ENCODE measurements at places on chromosomes 4 and X.

GRCh38 chr4:2304321-2304876, 42.5 kb upstream of the MXD4 start:
- peak; percentile 20 for DNase-seq

GRCh38 chrX:18424482-18425198, 768 bp upstream of the CDKL5 start:
- DNase-seq, result no peak

- DNase-seq, result no peak
These were observed 67.3 kb downstream of the SLC34A2 start for GRCh38 chr4:25722964-25723363.

DNA sequence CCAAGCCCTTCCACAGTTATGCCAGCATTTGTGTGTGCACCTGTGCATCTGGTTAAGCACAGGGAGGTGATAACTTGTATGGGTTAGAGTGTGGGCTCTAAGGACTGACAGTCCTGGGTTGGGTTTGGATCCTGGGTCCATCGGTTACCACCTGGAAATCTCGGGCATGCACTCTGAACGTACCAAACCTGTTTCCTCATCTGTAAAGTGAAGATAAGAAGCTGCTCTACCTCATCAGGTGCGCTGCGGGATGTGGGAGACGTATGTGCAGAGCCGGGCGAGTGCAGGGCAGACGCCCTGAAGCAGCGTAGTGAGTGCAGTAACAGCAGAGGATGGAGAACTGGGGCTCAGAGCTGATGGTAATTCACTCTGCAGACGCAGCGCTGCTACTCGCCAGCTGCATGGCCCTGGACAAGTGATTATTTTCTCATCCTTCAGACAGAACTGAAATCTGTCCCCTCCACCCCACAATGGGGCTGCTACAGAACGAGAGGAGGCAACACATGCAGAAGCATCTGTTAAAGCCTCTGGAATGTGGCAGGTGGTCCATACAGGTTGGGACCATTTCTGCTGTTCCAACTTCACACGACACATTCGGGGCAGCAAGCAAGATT, 64.4 kb downstream of the HADH start:
- DNase-seq, result no peak

GRCh38 chrX:78314561-78314960, 12.8 kb downstream of the CYSLTR1 start:
- no peak for DNase-seq

- DNase-seq, result peak; percentile 82
These were observed at the start of gene ZNF630 for GRCh38 chrX:48071064-48071985. TSS of gene ZNF630 (minus strand) at chrX:48071640. CDS start at chrX:48066886, 4,754 bp downstream.

DNA sequence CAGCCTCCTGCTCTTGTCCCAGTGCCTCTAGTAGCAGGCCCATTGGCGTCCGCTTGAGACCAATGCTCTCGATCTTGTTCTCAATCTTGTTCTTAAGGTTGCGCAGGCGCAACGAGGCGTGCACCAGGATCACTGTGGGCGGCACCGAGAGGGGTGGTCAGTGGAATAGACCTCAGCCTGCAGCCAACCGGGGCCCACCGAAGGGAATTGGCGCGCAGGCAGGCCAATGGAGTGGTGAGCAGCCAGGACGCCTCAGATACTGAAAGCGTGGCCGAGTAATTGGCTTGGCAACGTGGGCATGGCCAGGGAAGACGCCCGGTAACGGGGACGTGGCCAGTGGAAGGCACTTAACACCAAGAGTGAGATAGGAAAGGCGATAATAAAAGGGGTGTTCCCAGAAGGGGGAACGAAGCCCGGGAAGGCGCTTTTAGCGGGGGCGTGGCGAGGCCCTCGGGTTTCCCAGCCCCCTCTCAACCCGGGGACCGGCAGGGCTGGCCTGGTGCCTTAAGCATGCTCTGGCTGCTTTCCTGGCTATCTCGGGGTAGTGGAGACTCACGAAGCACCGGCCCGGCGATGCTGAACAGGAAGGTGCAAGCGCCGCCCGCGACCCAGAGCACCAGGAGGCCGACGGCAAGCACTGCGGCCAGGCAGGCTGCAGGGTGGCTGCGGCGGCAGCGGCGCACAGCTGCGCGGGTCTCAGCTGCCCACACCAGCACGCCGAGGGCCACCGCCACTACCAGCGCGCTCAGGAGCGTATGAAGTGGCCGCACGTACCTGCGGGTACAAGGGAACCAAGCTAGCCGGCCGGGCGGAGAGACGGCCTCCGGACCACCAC, 1.7 kb downstream of the PRAF2 start:
- peak; percentile 87 for DNase-seq
